GOT3 (cell line): ENCODE measurements at places on chromosomes 5 and 9.

- no peak for DNase-seq
Measured at GRCh38 chr9:94919376-94920098, 193.0 kb downstream of the AOPEP start.

DNA sequence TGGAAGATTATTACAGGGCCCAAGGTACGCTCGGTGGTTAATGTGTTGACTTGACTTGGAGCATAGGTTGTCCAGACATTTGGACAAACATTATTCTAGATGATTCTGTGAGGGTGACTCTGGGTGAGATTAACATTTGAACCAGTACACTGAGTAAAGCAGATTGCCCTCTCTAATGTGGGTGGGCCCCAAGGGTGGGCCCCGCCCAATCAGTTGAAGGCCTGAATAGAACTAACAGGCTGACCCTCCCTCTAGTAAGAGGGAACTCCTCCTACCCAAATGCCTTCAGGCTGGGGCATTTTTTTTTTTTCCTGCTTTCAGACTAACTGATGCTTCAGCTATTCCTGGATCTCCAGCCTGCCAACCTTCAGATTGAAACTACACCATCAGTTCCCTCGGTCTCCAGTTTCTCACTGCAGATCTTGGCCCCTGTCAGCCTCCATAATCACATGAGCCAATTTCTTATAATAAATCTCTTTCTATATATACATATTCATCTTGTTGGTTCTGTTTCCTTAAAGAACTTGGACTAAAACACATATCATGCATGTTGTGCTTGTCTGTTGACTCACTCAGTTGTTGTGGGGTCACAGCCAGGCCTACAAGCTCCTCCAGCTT is 338.1 kb upstream of the BRINP1 start:
- no peak for DNase-seq

DNA sequence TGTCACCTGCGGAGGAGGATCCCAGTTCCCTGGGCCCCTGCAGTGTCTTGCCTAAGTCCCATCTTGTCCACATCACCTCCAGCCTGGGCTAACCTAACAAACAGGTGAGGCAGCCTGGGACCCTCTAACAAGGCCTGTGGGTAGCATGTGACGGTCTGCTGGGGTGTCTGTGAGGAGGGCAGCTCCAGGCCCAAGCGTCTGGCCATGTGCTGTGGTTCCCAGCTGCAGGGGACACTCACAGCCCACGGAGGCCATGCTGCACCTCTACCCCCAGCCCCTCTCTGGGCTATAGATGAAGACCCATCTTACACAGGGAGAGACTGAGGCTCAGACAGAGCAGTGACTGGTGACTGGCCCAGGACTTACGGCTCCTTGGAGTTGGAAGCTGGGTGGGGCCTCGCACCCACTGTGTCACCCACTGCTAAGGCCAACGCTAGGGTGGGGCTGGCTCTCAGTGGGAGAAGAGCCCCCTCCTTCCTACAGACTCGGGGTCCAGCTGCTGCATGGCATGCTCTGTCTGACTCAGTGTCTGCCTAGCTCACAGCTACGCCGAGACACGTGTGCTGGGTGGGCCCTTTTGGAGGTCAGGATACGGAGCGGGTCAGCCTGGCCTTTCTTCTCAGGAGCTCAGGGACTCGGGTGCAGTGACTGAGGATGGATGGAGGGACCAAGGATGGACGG is 40.8 kb upstream of the RNF130 start:
- no peak for DNase-seq

GRCh38 chr9:33042473-33042872 is 17.4 kb downstream of the DNAJA1 start:
- DNase-seq: no peak

- DNase-seq: no peak
Measured at GRCh38 chr5:38847559-38848347, 1.9 kb downstream of the OSMR start.

- no peak for DNase-seq
Measured at GRCh38 chr5:148951612-148952011, 111.2 kb downstream of the SH3TC2 start.

DNA sequence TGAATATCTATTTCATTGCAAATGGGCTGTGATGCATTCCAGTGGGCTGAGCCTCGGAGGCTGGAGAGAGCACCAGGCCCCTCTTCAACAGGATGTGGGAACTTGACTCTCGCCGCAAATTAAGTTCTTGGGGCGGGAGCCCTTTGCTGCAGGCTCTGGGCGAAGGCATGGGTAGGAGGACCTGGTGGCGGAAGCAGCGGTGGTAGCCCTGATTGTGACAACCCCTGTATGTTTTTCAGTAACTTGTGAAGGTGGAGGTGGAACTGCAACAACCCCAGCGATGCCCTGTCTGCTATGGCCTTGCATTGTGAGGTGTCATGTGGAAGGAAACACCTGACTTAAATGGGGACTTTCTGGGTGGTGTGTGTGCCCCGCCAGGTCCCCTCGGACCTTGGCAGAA is 9.4 kb downstream of the FYB1 start:
- DNase-seq: no peak

DNA sequence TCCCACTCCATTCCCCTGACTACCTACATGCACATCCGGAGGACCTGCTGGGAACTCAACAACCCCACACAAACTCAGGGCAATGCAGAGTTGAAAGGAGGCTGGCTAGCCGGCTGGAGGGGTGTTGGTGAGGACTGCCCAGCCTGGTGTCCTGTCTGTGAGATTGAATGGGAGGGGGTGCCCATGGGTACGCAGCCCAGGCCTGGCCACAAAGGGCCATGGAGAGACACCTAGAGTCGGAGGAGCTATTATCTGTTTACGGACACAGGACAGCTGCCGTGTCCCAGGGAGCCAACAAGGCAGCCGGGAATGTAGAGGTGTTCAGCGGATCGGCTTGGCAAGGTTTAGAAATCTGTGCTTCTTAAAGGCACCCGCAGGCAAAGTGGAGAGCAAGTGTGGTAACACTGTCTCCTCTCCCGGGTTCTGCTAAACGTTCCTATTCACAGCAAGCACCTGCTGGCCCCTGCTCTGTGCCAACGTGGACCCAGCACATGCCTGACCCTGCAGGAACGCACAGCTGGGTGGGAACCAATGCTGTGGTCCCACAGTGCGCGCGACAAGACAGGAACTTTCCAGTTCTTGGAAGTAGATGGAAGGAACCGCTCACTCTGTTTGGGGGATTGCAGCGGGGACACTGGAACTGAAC is 166.7 kb downstream of the DAB2IP start:
- DNase-seq: no peak

- DNase-seq: no peak
Measured at GRCh38 chr5:143409926-143410325, 6.4 kb upstream of the NR3C1 start.

DNA sequence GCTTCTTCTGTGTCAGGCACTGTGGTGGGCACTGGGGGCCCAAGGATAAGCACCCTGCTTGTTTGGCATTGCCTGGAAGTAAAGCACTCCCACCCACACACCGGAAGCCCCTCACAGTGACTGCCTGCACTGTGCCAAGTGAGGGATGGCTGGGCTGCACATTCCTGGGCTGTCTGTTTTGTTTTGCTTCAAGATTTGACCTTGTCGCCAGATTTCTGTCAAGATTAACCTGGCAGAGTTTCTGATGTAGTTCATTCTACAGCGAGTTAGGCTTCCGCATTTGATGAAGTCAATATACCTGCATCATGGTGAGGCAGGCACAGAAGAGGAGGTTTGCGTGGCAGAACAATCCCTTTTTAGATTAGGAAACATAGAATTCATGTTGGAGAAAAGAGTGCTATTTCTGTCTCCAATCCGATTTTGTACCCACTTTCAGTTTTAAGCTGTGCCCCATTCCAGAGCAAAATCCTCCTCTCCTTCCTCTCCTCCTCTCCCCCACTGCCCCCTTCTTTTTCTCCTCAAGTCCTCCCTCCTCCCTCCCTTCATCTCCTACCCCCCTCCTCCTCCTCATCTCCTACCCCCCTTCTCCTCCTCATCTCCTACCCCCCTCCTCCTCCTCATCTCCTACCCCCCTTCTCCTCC is 14.4 kb upstream of the BOD1 start:
- no peak for DNase-seq
